Stimulated activated CD8-positive, alpha-beta memory T cell treated with anti-CD3 and anti-CD28 coated beads, Interleukin-7, amount 100 ng/mL, for 48 hours (primary cell): ENCODE measurements at places on chromosomes 5 and 9.

- DNase-seq, result no peak
Observed at GRCh38 chr5:170752257-170753215, 31.0 kb upstream of the GABRP start.

GRCh38 chr9:34959461-34959860, 1.4 kb downstream of the PHF24 start:
- DNase-seq, result no peak

DNA sequence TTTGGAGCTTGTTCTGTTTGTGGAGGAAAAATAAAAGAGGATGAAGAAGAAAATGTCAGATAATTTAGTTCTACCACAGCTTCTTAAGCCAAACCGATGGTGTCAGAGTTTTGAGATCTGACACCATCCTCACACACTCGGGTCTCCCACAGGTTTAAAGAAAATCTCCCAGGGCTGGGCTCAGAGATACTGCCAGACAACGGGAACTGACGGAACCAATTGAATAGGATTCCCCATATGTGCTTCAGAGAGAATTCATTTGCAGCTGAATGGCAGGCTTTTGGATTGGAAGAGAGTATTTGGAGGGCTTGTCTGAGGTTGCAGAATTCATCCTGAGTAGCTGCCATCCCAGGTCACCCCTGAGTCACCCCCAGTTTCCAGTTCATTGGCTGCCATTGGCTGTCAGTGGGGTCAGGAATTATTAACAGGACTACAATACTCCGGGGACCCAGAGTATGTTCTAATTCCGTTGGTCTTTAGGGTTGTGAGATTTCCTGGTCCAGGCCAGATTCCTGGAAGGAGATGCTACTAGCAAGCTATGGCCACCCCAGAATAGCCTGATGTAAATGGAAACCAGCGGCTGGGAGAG, 131.3 kb downstream of the PDZD2 start:
- DNase-seq, result no peak

GRCh38 chr5:131210151-131210510, 39.4 kb downstream of the LYRM7 start:
- DNase-seq, result no peak

DNA sequence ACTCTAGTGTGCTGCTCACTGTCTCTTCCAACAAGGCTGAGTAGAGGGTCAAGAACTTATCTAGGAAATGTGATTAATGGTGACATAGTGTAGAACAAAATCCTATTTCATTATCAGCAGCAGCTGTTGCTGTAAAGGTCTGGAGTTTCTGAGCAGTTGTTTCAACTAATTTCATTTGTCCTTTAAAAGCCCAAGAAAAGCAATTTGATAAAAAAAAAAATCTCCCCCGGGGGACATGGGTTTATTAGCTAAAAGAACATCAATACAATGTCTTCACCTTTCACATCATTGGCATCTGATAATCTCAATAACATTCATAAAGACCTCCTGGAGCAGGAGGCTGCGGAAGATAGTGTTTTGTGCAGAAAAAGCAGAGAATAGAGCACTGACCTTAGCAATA, 468.1 kb downstream of the KCTD16 start:
- DNase-seq, result no peak

GRCh38 chr9:133476036-133476931, 2.6 kb downstream of the SLC2A6 start:
- DNase-seq, result no peak

GRCh38 chr9:90803860-90804593, 2.4 kb downstream of the SYK start:
- no peak for DNase-seq

GRCh38 chr5:174053905-174054304, 8.4 kb downstream of the NSG2 start:
- no peak for DNase-seq

DNA sequence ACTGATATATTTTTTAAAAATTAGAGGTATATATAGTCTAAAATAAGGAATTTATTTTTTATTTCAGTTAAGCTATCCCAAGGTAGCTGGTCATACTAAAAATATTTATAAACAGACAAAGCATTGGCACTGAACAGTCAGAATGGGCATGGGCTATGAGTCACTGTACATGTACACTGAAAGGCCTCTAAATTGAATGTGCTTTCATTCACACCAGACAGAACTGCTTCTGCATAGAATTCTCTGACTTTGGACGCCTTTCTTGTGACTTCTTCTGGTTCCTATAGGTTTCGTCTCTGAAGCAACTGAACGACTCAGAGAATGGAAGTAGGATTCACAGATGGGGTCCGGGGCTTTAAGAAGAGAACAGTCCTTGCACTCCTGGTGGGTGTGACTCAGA, 394.8 kb upstream of the MEF2C start:
- DNase-seq, result no peak

GRCh38 chr9:98875536-98875935, 68.1 kb downstream of the GALNT12 start:
- DNase-seq, result no peak

- no peak for DNase-seq
Observed at GRCh38 chr5:133247881-133248624, 196.2 kb downstream of the HSPA4 start.
